NAMALWA (cell line): ENCODE measurements at places on chromosomes 3 and 15.

DNA sequence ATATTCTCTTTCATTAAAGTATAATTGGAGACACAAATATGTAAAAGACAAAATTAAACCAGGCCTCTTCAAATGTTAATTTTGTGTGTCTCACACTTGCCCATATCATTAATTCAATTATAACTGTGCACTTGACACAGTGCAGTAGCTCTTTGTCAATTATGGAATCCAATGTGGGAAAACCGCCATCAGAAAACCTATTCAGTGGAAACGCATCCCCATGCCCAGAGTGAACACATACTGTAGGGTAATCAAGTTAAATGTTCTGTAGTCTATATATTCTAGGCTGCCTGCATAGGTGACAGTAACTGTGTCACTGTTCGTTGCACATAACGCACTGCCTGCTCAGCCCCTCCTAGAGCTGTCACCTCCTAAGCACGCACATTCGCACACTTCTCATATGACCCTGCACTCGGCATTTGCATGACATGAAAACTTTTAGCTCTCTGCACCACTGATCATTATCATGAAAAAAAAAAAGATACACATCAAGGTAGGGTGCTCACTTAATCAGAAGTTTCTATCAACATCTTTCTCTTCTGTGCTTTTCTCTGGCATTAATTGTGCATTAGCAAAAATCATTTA is 63.2 kb downstream of the MEIS2 start:
- DNase-seq: no peak

GRCh38 chr15:25374143-25374542 is 64.7 kb downstream of the UBE3A start:
- no peak for DNase-seq

- DNase-seq: no peak
These were observed 203.3 kb downstream of the FEZF2 start for GRCh38 chr3:62169906-62170660.

DNA sequence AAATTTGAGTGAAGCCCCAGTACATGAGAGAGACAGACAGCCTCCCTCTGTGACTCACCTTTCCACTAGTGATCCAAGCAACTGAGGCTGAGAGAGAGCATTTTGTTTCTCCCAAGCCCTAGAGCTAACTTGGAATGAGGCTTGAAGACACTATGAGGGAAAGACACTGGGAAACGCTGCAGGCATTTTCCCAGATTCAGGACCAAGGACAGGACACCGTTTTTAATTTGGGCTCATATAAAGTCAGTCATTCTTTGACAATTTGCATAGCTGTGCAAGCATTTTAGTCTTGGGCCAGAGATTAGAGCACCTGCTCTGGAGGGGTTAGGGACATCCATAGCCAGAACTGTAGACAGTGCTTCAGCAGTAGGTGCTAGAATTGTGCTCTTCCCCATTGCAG is 249.0 kb downstream of the AGBL1 start:
- DNase-seq: no peak

- peak; percentile 13 for DNase-seq
These were observed 13.9 kb downstream of the CHST13 start for GRCh38 chr3:126537730-126538281.

DNA sequence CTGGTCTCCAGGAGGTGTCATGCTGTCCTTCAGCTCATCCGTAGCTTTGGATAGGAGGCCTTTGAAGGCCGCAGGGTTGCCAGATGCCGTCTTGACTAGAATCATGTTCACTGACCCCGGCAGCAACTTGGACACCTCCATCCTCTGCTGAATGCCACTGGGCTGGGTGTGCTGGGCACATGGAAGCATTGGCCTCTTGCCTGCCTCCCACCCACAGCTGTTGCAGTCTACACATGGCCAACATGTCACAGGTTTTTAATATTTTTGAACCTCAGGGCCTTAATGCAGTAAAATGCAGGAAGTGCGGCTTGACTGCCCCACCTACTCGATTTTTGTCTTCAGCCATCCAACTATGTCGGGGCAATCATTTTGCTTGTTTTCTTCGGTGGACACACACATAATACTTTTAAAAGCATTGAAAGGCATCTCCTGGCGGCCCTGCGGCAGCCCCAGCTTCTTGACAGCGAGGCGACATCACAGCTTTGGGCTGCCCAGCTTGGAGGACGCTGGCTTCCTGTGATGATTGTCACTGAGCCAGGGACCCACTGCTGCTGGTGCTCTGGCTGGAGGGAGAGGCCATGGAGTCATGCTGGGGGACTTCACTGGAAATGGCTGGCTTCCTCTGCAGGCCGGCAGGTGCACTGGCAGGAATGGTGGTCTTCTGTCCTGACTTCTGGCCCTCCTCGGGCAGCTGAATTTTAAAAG is 31.6 kb upstream of the ACAD9 start:
- no peak for DNase-seq

DNA sequence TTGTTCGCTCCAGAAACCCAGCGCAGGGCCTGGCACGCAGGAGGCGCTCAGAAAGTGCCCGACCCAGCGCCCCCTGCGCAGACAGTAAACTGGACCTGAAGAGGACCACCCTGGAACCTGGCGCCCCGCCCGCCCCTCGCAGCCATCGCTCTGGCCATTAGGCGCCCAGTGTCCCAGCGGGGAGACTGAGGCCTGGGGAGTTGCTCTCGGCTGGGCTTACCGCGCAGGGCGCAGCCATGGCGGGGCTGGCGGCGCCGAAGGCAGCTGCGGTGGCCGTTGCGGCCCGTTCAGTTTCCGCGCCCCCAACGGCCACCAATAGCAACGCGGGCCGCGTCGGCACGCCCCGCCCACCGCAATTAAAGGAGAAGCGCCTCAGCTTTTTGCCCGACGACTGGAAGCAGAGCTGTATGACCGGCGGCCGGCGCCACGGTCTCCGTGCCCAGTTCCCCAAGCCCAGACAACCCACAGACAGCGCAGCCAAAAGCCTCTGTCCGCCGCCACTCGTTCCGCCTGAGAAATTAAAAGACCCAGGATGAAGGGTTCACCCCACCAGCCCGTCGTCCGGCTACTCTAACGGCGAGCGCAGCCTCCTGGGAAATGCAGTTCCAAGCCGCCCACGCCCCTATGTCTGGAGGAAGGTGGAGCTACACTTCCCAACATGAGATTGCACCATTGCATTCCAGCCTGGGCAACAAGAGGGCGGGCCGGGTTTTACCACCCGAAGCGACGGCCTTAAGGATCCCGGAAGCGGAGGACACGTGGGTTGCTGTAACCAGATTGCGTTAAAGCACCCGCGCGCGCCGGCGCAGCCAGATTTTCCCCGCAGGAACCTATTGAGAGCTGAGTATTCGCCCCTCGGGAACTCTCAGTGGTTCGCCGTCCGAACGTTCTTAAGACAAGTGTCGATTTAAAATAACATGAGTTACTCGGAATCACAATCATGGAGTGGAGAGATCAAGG is at the start of gene POC1A:
TSS of gene POC1A (minus strand) at position 289 of the 960 bp plus-strand sequence. CDS start at position 238, 51 bp downstream.
- DNase-seq: peak; percentile 85

DNA sequence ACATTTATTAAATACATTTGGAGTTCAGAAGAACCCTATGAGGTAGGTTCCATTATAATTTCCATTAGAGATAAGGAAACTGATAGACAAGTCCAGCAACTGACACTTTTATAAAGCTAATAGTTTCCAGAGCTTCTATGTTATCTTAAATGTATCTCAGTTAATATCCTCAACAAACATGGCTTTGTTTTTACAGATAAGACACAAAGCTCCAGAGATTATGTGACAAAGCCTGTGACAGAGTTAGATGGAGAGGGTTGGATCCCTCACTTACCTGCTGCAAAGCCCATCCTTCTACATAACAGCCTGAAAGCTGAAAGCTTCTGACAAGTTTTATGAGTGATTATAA is 473 bp upstream of the COMMD2 start:
- DNase-seq: no peak

- no peak for DNase-seq
These were observed 506 bp upstream of the ATP1B3 start for GRCh38 chr3:141875893-141876380.
